ENCODE measurements at places on chromosomes 11 and 22.

DNA sequence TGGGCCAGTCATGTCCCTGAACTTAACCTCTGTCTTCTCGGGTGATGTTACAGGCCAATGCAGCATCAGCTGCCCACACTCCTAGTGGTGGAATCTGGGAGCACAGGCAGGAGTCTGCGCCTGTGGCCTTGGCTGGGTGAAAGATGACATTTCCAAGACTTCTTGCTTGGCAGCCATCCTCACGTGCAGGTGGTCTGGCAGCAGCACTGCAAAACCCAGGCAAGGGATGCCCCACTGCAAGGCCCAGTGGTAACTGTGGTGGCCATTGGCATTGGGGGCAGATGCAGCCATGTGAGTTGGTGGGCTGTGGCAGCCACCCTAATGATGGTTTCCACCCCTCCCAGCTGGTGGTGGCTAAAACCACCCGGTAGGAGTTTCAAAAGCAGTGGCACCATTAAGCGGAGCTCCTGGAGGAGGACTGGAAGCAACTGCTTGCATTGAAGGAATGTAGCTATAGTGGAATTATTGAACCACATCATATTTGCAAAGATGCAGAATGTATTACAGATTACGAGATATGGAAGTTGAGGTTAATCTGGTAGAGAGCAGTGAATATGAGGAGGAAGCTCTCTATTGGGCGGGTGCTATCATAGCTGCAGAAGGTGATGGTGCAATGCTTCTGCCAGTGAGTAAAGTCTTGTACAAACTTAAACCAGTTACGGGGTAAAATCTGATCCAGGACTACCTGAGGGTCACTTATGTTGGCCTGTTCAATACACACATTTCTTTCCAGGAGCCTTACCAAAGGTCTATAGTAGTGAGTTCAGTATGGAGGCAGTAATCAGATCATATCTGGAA is 120.7 kb upstream of the TOP3B start:
- DNase-seq = no peak

DNA sequence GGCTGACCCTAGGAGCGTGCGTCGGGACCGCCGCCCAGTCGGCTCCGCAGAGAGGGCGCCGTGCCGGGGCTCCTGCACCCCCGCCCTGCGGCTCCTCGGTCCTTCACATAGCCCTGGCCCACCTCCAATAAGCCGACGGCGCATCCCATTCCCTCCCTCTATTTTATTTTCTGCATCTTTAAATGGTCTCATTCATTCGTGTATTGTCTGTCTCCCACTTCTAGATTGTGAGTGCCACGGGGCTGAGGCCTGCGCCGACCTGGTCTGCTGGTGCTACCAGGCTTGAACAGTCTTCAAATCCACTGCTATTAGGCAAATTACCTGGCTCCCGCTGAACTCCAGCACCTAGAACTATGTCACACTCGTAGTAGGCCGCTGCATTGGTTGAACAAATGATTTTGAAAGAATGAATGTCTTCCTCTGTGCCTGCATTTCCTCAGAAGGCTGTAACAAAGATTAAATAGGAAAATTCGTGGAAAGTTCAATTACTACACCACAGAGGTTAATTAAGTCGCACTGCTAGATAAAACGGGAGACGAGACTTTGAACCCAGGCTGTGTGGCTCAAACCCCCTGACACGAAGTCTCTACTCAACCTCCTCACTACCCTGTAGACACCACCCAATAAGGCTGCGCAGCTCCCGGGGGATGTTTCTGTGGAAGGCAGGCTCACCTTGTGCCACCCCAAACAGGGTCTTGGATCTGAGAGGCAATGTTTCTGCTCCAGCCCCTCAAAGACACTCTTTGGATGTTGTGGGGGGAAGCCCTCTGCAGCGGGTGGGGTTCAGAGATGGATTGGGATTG is 1.2 kb upstream of the PPP1R14B start:
- DNase-seq = no peak

DNA sequence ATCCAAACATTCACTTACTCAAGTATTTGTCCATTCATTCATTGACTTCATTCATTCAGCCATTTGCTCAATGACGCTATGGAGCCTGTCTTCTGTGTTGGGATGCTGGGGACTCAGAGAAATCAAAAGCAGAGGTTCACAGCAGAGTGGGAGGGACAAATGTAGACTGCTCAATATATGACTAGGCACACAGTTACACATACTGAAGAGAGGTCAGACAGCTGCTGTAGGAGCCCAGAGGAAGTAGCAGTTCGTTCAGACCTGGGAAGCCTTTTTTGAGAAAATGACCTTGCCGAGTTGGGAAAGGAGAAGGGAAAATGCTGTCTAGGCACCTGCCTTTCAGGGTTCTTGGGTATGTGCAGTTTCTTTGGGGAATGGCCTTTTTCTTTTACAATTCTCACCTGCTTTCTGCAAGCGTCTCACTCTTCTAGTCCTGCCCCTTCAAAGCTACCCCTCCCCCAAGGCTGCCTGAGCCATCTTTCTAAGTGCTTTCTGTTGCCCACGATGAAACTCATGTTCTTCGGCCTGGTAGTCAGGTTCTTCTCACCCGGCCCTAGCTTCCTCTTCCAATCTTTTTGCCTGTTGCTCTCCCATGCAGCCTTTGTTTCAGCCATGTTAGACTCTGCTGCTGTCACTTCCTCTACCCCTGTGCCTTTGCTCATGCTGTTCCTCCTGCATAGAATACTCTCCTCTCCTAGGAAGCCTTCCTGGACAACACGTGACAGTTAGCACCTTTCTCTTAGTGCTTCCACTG is 4.2 kb upstream of the UVRAG start:
- no peak for DNase-seq

DNA sequence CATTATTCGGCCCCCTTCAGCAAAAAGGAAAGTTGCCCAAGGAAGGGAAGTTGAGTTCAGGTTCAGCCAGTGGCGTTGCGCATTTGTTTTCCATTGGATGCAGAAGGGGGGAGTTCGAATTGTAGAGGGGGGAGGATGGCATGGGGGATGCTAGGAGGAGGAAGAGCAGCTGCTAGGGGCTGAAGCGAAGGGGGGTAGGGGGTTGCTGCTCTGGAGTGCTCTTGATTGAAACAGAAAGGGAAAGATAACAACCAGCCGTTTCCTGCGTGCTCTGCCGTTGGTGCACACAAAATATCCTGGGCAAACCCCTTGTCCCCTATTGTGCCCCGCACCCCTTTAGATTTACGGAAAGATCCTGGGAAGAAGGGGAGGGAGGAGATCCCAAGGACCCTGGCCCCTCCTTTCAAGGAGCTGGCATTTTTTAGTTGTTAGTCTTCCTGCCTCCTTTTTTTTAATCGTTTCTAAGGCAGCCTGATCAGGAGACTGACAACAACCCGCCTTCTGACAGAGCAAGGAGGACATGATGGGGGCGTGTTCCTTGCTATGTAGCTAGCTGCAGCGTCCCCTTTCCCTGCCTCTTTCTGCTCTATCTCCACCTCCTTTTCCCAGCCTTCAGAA is 2.1 kb downstream of the KMT2A start:
- no peak for DNase-seq

DNA sequence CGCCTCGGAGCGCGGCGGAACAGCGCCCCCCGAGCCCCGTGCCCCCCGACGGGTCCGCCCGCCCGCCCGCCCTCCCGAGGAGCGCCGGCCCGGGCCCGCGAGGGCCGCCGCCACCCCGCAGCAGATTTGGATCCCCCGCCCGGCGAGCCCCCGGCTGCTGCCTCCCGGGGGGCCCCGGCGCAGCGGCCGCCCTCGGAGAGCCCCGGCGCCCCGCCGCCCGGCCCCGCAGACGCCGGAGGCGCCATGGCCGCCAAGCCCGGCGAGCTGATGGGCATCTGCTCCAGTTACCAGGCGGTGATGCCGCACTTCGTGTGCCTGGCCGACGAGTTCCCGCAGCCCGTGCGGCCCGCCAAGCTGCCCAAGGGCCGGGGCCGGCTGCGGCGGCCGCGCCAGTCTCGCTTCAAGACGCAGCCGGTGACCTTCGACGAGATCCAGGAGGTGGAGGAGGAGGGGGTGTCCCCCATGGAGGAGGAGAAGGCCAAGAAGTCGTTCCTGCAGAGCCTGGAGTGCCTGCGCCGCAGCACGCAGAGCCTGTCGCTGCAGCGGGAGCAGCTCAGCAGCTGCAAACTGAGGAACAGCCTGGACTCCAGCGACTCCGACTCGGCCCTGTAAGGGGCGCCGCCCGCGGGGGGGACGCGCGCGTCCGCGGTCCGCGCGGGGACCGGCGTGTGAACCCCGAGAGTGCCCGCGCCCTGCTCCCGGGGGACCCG is 380 bp downstream of the C11orf96 start:
- DNase-seq = no peak
